Activated T-helper 1 cell treated with anti-CD3 and anti-CD28 coated beads, Interleukin-12 subunit alpha, Interleukin-12 subunit beta, Interleukin-2, Interleukin-4 antibody, amounts not matched to agents 30 ng/mL and 10 ng/mL and 1 ng/mL, durations not matched to agents 14 hours and 24 hours and 36 hours (primary cell): ENCODE measurements at places on chromosomes 7 and 10. TPM values are rescaled to one million over a fixed set of nuclear protein-coding genes. Genes with fewer than 3 reads are reported as not detected.
A peak's percentile ranks its signal among the peaks of the same experiment; 100 is the strongest.

TRPV5 gene
- not detected in 2 replicates for total RNA-seq

MARVELD1 gene
- 3.0 and 3.4 TPM in 2 replicates for total RNA-seq

PSMA2 gene
- total RNA-seq: 187 and 194 TPM in 2 replicates

NEURL1 gene
- total RNA-seq: 3.4 and 3.6 TPM in 2 replicates

DDX50 gene
- total RNA-seq: 53.0 and 55.0 TPM in 2 replicates

GNAI1 gene
- total RNA-seq: 5.3 and 6.0 TPM in 2 replicates

C10orf53 gene
- total RNA-seq: not detected in 2 replicates

IGF2BP3 gene
- total RNA-seq: 2.5 and 2.7 TPM in 2 replicates

CYP2C9 gene
- not detected in 2 replicates for total RNA-seq

STRIP2 gene
- 74.0 and 79.4 TPM in 2 replicates for total RNA-seq

- peaks cover 20% of the 10 kb centered on the region for H3K4me1 ChIP-seq
- no peak for DNase-seq
- H3K4me3 ChIP-seq: peak overlapping the region; percentile 90
- H3K27ac ChIP-seq: peak overlapping the region; percentile 86
These were observed 566 bp downstream of the ASNS start for GRCh38 chr7:97871659-97872024.

GRCh38 chr10:33345236-33345635, 10.8 kb upstream of the NRP1 start:
- H3K36me3 ChIP-seq: no peaks in the 10 kb centered on the region
- peaks cover 15% of the 10 kb centered on the region for H3K27me3 ChIP-seq
- no peak for DNase-seq
- no peaks in the 10 kb centered on the region for H3K4me1 ChIP-seq
- H3K4me3 ChIP-seq: no peak overlapping the region

- H3K4me3 ChIP-seq: no peak overlapping the region
- no peak for DNase-seq
- H3K36me3 ChIP-seq: peaks cover 17% of the 10 kb centered on the region
- no peaks in the 10 kb centered on the region for H3K27me3 ChIP-seq
- H3K27ac ChIP-seq: no peak overlapping the region
These were observed 90.8 kb downstream of the NRF1 start for GRCh38 chr7:129702316-129702715.

DNA sequence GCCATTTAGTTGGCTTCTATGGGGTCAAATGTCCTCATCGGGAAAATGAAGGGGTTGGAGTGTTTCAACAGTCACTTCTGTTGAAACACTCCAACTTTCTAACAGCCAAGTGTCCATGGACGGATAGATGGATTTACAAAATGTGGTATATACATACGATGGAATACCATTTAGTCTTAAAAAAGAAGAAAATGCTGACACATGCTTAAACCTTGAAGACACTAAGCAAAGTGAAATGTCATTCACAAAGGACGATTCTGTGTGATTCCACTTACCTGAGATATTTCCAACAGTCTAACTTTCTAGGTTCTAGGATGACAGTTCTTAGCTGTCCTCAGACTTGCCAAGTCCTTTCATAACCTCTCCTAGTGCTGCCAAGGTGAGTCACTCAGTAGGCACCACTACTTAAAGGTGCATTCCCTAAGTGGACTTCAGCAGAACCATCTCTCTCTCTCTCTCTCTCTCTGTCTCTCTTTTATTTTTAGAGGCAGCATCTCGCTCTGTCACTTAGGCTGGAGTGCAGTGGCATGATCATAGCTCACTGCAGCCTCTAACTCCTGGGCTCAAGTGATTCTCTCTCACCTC, 69.0 kb downstream of the DENND2A start:
- no peak for DNase-seq
- no peak overlapping the region for H3K27ac ChIP-seq
- H3K4me3 ChIP-seq: no peak overlapping the region
- H3K4me1 ChIP-seq: no peaks in the 10 kb centered on the region
- H3K36me3 ChIP-seq: no peaks in the 10 kb centered on the region
- H3K27me3 ChIP-seq: peaks cover 7% of the 10 kb centered on the region

GRCh38 chr10:71270301-71271220, 48.5 kb upstream of the SLC29A3 start:
- peaks cover 5% of the 10 kb centered on the region for H3K27me3 ChIP-seq
- no peak overlapping the region for H3K27ac ChIP-seq
- DNase-seq: peak; percentile 11
- no peak overlapping the region for H3K4me3 ChIP-seq
- H3K4me1 ChIP-seq: no peaks in the 10 kb centered on the region

- H3K27ac ChIP-seq: no peak overlapping the region
- no peak for DNase-seq
- H3K4me1 ChIP-seq: no peaks in the 10 kb centered on the region
- H3K36me3 ChIP-seq: no peaks in the 10 kb centered on the region
- H3K4me3 ChIP-seq: no peak overlapping the region
- H3K27me3 ChIP-seq: no peaks in the 10 kb centered on the region
These were observed 335.7 kb downstream of the PHTF2 start for GRCh38 chr7:78134256-78134655.

DNA sequence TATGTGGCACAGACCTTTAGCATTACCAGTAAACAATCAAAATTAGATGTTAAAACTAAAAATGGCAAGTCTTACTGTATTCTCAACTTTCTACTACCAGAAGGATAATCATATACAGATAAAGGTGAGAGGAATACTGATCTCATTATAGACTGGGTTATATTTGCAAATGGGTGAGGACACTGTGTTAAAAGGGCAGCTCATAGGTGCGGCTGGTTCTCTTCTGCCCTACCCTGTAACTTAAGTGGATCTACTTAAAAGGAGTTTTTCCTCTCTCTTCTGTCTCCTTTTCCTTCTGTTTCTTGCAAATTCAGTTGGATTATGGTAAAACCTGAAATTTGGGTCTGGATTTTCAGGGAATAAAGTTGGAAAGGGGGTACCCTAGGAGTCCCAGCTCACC, 33.0 kb downstream of the WASL start:
- DNase-seq: no peak
- no peak overlapping the region for H3K27ac ChIP-seq
- peaks cover 7% of the 10 kb centered on the region for H3K36me3 ChIP-seq
- peaks cover 64% of the 10 kb centered on the region for H3K4me1 ChIP-seq

DNA sequence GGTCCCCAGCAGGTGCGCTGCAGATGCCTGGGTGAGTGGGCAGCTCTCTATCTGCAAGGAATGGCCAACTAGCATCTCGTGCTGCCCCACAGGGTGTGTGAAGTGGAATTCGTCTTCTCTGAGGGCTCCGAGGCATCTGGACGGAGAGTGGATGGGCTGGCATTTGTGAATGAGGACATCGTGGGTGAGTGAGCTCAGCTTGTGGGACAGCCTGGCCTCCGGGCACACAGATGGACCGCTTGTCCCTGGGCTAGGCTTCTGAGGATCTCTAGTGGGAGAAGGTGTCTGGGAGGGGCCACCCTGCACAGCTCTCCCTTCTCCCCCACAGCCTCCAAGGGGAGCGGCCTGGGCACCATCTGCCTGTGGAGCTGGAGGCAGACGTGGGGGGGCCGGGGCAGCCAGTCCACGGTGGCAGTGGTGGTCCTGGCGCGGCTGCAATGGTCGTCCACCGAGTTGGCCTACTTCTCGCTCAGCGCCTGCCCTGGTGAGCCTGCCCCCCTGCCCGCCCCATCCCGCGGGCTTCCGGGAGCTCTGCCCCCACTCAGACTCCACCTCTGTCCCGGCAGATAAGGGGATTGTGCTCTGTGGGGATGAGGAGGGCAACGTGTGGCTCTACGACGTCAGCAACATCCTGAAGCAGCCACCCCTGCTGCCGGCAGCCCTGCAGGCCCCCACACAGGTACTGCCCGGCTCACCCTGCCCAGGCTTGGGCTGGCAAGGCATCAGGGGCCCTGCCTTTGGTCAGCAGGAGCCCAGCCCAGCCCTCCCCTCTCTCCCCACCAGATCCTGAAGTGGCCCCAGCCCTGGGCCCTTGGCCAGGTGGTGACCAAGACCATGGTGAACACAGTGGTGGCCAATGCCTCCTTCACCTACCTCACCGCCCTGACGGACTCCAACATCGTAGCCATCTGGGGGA, 6.3 kb downstream of the POLR2J start:
- no peak overlapping the region for H3K27ac ChIP-seq
- H3K36me3 ChIP-seq: peaks cover 7% of the 10 kb centered on the region

GRCh38 chr10:88256886-88257285, 326.2 kb downstream of the RNLS start:
- H3K4me3 ChIP-seq: no peak overlapping the region
- H3K36me3 ChIP-seq: peaks cover 3% of the 10 kb centered on the region
- H3K4me1 ChIP-seq: peaks cover 36% of the 10 kb centered on the region
- H3K27ac ChIP-seq: no peak overlapping the region

DNA sequence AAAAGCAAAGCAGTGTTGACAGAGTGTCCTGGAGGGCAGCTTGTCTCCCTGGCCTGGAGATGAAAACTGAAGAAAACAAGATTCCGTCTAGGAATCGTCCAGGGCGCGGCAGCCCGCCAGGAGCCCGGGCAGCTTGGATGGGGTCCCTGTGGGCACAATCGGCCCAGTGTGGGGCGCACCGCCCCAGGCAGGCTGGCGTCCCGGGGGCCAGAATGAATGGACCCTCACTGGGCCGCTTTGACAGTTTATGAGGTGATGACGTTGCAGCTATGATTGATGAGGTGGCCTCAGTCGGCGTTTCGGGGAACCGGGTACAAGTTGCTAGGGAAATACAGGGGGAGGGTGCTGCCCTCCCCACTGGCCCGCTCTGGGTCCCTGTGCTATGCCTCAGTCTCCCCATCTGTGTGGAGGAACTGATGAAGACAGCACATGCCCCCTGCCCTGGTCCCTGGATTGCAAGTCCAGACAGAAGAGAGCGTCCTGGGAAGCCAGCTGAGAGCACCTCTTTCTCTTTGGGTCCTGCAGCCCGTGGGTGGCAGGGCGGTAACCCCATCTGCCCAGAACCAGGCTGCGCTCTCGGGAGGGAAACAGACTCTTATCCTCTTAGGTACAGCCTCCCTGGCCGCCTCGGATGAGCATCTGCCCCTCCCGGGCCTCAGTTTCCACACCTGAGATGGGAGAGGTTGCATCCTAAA, 131.3 kb downstream of the LHPP start:
- no peak for DNase-seq
- H3K4me3 ChIP-seq: no peak overlapping the region
- no peaks in the 10 kb centered on the region for H3K36me3 ChIP-seq
- H3K27me3 ChIP-seq: no peaks in the 10 kb centered on the region
- H3K4me1 ChIP-seq: peaks cover 6% of the 10 kb centered on the region

DNA sequence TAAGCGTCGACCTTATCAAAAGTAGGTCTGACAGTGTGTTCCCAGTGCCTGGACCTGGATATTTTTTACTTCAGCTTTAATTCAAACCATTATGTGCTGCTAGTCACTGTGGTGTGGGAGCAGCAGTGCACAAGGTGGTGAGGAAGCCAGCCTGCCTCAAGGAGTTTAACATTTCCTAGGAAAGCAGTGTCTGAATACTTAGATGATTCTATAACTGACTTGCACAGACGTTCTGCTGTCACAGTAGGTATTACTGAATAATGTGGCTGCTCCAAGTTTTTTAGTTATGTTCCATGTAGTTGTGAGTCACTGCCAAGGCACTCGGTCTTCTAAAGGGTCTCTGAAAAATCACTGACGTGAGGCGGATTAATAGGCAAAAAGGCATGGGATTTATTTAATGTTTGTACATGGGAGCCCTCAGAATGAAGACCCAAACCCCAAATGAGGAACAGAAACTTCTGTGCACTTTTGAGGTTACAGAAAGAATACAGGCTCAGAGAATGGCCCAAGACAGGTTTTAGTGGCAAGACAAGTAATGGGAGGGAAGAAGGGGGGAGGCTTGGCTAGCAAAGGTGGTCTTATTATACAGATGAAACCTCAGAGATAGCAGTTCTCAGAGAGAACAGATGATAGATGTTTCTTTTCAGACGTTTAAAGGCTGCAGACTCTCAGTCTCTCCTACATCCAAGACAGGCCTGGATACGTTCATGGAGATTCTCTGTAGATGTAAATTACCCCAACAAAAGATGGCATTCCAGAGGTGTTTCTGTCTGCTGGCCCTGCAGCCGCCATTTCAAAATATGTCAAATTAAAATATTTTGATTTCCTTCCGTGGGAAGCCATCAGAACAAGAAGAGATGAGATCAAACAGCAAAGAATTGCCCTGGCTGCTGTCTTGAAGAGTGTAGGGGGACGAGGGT, 209.3 kb downstream of the SDK1 start:
- H3K4me3 ChIP-seq: no peak overlapping the region
- DNase-seq: no peak
- H3K4me1 ChIP-seq: no peaks in the 10 kb centered on the region
- H3K27me3 ChIP-seq: peaks cover 3% of the 10 kb centered on the region
- H3K36me3 ChIP-seq: no peaks in the 10 kb centered on the region

DNA sequence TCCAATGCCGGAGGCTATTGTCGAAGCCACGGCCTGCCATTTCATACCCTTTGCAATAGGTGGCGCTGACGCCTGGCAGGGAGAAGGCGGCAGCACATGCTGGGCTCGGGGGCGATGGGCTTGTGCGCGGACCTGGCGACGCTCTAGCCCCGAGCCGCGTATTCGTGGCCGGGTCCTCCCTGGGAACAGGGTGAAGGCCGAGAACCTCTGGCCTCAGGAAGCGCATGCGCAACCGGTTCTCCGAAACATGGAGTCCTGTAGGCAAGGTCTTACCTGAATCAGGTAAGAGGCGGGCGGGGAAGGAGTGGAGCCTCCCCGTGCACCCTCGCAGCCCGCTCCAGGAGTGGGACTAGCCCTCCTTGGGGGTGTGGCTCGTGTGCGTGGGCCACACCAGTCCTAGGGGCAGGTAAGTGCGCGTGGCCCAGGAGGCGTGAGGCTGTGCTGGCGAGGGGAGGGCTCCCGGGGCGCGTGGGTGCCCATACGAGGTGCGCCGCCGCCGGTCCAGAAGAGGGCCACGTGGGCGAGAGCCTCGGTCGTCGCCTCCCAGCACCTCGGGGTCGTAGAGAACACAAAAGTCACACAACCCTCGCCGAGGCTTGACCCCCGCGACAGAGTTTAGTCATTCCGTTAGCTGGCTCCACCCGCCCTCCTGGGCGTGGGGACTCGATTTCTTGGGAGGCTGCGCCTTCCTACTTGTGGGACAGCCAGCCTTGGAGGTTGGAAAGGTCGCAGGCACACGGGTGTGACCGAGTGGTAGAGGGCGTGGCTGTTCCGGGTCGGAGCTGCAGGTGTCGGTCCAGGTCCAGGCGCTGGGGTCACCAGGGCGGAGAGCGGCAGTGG, 5.6 kb upstream of the MEST start:
- H3K27ac ChIP-seq: no peak overlapping the region
- no peaks in the 10 kb centered on the region for H3K36me3 ChIP-seq
- H3K27me3 ChIP-seq: peaks cover 41% of the 10 kb centered on the region
- DNase-seq: no peak
- H3K4me3 ChIP-seq: peak overlapping the region; percentile 78
- H3K4me1 ChIP-seq: peaks cover 21% of the 10 kb centered on the region

- H3K27ac ChIP-seq: no peak overlapping the region
- H3K36me3 ChIP-seq: no peaks in the 10 kb centered on the region
- H3K4me1 ChIP-seq: no peaks in the 10 kb centered on the region
- H3K27me3 ChIP-seq: no peaks in the 10 kb centered on the region
- no peak overlapping the region for H3K4me3 ChIP-seq
- DNase-seq: no peak
These were observed 129.0 kb downstream of the DNAH11 start for GRCh38 chr7:21671859-21672258.

- no peaks in the 10 kb centered on the region for H3K27me3 ChIP-seq
- DNase-seq: peak; percentile 22
- H3K4me3 ChIP-seq: peak overlapping the region; percentile 19
- peaks cover 37% of the 10 kb centered on the region for H3K4me1 ChIP-seq
These were observed 69.1 kb downstream of the ZMIZ1 start for GRCh38 chr10:79137826-79138225.

GRCh38 chr10:3647074-3647473, 137.9 kb downstream of the KLF6 start:
- DNase-seq: no peak
- no peak overlapping the region for H3K27ac ChIP-seq
- H3K4me1 ChIP-seq: no peaks in the 10 kb centered on the region
- H3K27me3 ChIP-seq: peaks cover 44% of the 10 kb centered on the region
- H3K36me3 ChIP-seq: no peaks in the 10 kb centered on the region
- no peak overlapping the region for H3K4me3 ChIP-seq
